Transverse colon (tissue), 4 donors: ENCODE measurements at places on chromosomes 2 and 18. TPM values are rescaled to one million over a fixed set of nuclear protein-coding genes. Genes with fewer than 3 reads are reported as not detected.

Gene CHRNG
- not detected for total RNA-seq

DNA sequence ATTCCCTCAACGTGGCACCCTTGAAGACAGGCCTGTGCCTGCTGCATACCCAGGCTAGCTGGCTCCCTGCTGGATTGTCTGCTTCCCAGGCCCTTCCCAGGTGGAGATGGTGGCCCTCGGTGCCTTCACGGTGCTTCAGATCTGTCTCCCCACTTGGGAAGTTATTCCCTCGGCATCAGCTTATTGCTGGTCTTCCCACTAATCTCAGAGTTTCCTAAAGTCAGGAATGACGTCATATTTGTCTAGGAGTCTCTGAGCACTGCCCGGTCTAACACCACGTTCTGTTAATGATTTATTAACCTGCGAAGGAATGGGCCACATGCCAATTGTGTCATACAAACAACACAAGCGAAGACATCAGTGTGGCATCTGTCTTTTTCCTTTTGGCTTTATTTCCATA, 269.8 kb upstream of the ID2 start:
- H3K4me1 ChIP-seq = peaks cover 11% of the 10 kb centered on the region
- no peak overlapping the region for H3K4me3 ChIP-seq
- H3K27ac ChIP-seq = peak overlapping the region; percentile 21

DNA sequence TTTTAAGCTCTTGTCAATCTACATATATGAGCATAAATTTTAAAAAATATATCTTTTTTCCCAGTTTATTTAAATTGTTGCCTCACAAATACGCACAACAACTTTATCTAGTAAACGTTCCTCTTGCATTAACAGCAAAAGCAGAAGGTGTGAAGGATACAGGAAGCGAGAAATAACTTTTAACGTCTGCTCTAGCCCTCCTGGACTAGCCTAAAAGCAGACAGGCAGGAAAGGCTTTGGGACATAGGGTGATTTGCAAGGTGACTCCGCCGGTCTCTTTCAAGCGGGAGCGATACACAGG, 434 bp upstream of the DUSP19 start:
- no peaks in the 10 kb centered on the region for H3K36me3 ChIP-seq
- no peaks in the 10 kb centered on the region for H3K27me3 ChIP-seq
- DNase-seq = no peak
- H3K4me1 ChIP-seq = peaks cover 13% of the 10 kb centered on the region

- DNase-seq = no peak
- peaks cover 6% of the 10 kb centered on the region for H3K36me3 ChIP-seq
- no peak overlapping the region for H3K27ac ChIP-seq
- no peaks in the 10 kb centered on the region for H3K27me3 ChIP-seq
- H3K4me1 ChIP-seq = no peaks in the 10 kb centered on the region
- no peak overlapping the region for H3K4me3 ChIP-seq
These were observed 40.6 kb downstream of the DHX57 start for GRCh38 chr2:38835015-38835601.

DNA sequence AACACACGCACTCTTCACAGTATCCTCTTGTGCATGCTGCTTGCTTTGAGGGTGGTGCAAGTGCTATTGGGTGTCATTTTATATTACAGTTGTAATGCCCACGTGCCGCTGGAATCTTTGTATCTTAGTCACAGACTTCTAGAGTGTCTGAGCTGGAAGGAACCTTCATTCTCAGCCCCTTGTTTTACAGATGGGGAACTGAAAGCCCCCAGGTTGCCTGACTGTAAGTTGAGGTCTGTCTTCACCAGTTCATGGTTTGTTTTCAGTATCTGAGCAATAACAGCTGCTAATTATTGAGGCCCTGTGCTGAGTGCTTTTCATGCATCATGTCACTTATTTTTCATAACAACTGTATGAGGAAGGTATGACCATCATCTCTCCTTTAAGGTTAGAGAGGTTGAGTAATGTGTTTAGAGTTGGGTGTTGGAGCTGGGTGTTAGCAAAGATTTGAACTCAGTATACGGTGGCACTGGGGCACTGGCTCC, 77.0 kb downstream of the PRKCE start:
- no peaks in the 10 kb centered on the region for H3K36me3 ChIP-seq
- H3K4me3 ChIP-seq = no peak overlapping the region
- H3K4me1 ChIP-seq = no peaks in the 10 kb centered on the region
- H3K27ac ChIP-seq = no peak overlapping the region
- no peak for DNase-seq
- no peaks in the 10 kb centered on the region for H3K27me3 ChIP-seq
